ENCODE measurements at places on chromosomes 5 and 9. TPM values are rescaled to one million over a fixed set of nuclear protein-coding genes. Genes with fewer than 3 reads are reported as not detected.

GRCh38 chr9:27581826-27582225 lies 8.5 kb upstream of the C9orf72 start:
- DNase-seq, result no peak

- no peak for DNase-seq
Observed at GRCh38 chr9:18250053-18250452, 223.9 kb upstream of the ADAMTSL1 start.

DNA sequence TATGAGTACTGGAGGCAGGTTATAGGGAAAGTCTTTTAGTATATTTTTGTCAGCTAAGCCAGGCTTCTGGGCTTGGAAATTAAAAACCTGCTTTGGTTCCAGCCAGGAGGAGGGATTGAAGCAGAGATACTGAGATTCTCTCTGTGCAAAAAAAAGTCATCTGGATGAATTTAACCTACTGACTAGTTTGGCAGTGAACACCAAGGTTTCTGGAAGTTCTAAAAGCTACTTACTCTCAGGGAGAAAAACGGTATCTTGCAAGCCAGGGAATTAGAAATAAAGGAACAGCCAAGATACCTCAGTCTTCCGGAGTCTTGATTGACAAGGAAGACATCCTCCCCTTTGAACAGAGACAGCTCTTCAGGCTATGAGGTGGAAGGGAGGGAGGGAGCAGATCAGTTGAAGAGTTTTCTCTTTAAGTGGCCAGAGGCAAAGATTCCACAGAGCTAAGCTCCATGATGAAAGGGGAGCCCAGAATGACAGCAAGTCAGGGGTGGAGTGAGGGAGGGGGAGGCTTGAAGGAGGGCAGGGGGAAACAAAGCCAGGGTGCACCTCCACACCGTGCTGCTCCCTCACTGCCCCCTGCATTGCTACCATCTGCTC lies 8.3 kb upstream of the ZBTB34 start:
- DNase-seq, result no peak

DNA sequence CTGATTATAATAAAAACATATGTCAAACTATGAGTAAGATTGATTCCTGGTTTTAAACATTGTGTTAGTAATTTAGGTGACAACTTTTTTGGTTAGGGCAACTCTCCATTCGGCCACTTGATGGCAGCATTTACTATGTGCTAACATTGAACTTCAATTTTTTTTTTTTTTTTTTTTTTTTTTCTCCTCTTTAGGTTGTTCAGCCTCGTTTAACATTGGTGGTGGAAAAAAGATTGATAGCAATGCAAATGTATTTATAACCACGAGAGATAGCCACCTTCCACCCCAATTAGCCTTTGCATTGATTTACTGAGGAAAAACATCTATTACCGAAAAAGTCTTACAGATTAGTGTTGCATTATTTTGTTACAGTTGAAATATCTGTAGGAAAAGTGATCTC lies 159.1 kb downstream of the CSNK1G3 start:
- DNase-seq, result no peak

- no peak for DNase-seq
Observed at GRCh38 chr5:75512383-75513074, 838 bp downstream of the POLK start.

- DNase-seq, result no peak
Observed at GRCh38 chr9:106583751-106584150, 279.2 kb upstream of the ZNF462 start.

Gene TMC1
- 0.60 TPM for polyA plus RNA-seq

Gene KLF9
- polyA plus RNA-seq, result 3.0 TPM

Data from left lung (tissue), 14 donors.